ENCODE measurements at places on chromosomes 5 and 9. TPM values are rescaled to one million over a fixed set of nuclear protein-coding genes. Genes with fewer than 3 reads are reported as not detected.

DNA sequence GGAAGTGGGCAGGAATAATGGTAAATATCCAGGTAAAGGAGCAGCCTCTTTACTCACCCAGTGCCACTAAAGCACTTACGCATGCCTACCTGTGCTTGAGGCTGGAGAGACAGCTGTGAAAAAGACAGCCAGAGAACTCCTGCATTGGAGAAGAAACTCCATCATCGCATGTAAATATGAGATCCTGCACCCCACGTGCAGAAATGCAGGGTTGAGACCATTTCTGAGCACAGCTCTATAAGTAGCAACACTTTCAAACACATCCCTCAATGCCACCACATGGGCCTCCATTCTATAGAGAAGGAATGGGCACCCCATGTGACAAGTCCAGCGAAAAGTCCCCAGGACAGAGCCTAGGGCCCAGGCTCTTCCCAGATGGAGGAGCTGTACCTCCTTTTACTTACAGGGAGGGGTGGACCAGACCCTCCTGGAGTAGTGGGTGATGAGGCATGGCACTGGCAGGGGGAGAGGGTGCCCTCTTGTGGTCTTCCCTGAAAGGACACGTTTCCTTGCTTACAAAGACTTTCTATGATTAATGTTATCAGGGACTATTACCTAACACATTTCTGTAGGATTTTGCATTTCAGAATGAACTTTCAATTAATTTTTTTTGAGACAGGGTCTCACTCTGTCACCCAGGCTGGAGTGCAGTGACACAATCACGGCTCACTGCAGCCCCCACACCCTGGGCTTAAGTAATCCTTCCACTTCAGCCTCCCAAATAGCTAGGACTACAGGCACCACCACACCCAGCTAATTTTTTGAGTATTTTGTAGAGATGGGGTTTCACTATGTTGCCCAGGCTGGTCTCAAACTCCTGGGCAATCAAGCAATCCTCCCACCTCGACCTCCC, 55.3 kb upstream of the IL17B start:
- DNase-seq: peak; percentile 88

DNA sequence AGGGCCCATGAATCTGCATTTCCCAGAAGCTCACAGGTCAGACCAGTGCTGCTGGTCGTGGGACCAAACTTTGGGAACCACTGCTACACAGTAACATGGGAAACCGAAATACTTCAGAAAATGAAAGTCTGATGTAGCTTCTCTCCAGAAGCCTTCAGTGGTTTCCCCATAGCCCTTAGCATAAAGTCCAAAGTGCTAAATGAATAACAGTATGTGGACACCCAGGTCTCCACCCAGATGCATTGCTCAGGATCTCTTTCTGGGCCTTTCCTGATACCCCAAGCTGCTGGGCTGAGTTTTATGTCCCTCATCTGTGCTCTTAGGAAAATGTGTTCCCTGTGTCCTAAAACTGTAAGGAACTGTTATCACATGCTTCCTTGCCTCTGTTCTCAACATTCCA, 100.4 kb downstream of the NFIB start:
- no peak for DNase-seq

DNA sequence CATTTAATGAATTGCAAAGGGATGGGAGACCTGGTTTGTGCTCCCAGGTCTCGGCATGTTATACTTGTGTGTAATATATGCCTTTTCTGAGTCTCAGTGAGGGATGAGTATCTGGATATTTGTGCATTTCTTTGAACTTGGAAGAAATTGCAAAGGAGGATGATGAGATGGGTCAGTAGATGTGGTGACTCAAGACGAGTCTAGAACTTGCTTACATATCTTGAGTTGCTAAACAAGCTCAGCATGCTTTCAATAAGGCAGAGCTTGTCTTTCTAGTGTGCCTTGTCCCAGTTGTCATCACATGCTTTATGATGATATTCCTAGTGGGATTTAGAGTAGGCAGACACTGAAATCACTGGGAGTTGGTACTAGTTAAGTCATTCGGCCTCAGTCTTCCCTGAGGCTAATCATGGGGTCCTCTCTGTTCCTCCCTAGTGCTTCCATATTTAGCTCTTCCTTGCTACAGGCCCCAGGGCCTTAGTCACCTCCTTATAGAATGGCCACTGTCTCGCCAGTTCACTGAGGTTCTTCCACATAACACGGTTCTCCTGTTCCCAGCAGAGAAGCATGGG, 222.3 kb downstream of the ARRDC3 start:
- DNase-seq: no peak

ARHGEF37 gene
- 2.8 TPM for polyA plus RNA-seq

- no peak for DNase-seq
Measured at GRCh38 chr5:89067362-89067761, 184.4 kb upstream of the MEF2C start.

DNA sequence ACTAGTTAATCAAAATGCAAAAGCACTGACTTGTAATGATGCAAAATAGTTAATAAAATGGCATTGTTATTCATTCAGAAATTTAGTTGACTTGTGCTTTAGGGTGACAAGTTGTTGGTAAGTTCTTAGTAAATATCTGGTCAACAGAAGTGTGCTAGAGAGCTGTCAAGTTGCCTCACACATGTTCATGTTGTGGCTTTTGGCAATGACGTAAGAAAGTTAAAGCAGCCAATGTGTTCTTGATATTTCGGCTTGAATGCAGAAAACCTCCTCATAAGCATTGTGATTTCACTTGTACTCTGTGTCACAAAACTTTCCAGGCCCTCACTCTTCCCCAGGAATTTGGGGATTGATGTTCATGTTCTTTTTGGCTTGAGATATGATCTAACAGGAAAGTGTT, 626.7 kb downstream of the PRR16 start:
- DNase-seq: peak; percentile 32

DNA sequence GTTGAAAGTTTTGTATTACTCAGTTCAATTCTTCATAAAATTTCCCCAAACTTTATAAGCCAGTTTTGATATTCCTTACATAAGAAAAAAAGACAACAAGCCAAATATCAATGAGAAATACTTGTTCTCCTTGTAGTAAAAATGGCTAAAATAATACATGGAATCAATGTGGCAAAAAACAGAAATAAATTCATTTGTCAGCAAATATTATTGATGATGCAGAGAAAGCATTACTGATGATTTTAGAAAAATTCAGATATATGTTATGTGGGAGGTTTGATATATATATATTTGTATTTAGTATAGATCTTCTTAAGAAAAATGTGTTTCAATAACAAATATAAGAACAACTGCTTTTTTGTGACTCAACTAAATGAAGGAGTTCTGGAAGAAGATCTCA, 127.0 kb upstream of the PUM3 start:
- DNase-seq: no peak

DNA sequence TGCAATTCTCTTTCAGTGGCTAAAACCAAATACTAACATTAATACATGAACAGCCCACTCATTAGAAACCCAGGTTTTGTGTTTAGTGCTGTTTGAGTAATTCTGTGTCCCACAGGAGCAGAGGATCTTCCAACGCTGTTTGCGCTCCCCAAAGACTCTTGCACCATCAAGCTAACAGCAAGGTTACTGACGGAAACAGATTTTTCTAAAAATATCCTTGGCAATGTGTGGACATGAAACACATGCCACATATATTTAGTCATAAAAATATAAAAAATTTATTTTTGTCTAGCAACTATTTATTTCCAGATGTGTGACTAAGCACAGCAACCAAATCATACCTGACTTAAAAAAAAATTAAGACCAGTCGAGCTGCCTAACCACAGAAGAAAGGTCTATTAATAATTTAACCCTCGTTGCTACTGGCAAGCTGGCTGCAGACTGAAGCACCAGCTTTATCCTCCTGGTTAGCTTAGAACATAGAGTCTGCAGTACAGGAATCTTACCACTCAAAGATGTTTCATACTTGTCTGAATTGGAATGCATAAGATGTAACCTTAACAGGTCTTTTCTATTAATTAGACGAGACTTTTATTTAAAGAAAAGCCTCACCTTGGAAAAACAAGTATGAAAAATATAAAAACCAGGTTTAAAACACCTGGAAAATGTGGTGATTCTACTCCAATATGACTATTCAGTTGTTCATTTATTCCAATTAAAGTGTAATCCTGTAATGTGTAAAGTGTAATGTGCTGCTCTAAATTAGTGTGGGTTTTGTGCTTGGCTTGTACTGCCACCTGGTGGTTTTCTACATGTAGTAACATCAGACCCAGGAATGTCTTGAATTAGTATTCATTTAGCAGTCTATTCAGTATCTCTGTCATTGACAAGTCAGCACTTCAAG, 272.5 kb downstream of the EPB41L4A start:
- peak; percentile 70 for DNase-seq

GABBR2 gene
- polyA plus RNA-seq: 0.67 TPM

DNA sequence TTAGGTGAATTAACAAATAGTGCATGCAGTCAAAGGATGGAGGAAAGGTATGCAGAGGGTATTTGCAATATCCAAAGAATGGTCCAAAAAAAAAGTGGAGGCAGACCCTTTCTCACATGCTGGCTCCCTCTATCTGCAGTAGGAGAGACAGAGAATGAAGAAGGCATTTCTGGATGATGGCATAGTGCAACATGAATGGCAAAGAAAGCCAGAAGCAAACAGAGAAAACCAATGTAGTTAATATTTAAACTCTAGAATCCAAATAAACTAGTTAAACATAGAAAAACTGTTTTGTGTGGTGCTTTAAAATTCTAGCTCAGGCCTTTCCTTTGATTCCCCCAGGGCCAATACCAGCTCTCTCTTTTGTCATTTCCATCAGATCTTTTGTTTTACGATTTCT, 403.1 kb upstream of the WWC1 start:
- DNase-seq: no peak

AIF1L gene
- polyA plus RNA-seq: 3.2 TPM

GRCh38 chr5:106290841-106291240, 1379.9 kb downstream of the EFNA5 start:
- no peak for DNase-seq

DNA sequence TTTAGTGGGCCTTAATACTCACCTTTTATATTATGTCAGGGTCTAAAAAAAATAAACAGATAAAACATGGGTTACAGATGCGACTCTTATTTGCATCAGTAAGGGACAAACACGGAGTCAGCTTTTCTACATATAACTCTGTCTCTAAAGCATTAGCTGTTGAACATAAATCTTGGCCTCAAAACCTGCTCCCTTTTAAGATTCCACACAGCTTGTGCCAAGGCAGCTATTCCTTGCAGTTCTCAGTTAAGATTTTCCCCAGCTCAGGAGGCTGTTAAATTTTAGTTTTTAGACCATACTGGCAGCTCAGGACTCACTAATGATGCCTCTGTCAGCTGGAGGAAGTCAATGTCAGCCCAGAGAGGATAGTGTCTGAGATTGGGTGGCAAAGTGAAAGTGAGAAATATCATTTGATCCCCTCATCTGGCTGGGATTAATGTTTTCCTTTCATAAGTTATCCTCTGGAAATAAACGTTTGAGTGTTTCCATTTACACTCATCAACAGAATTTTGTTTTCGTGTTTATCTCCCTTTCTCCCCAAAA, 287.5 kb downstream of the ELAVL2 start:
- no peak for DNase-seq

IFNB1 gene
- 0.05 TPM for polyA plus RNA-seq

- DNase-seq: no peak
Measured at GRCh38 chr5:151068433-151069197, 12.2 kb downstream of the TNIP1 start.

DNA sequence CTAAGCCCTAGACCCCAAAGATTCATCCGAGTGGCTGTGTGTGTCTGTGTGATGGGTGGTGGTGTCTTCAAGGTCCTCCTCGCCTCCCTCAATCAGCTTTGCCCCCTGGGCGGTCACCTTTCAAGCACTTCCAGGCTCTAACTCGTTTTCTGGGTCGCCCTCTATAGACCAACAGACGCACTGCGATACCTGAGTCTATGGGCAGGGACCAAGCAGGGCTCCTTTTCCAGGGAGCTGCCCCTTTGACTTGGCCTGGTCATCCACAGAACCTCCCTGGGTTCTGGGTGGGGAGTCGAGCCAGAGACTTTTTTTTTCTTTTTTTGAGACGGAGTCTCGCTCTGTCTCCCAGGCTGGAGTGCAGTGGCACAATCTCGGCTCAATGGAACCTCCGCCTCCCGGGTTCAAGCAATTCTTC, 1.1 kb downstream of the SLC27A4 start:
- peak; percentile 43 for DNase-seq

PTGDS gene
- 158 TPM for polyA plus RNA-seq

- no peak for DNase-seq
Measured at GRCh38 chr5:178588769-178589168, 1.4 kb downstream of the COL23A1 start.

DNA sequence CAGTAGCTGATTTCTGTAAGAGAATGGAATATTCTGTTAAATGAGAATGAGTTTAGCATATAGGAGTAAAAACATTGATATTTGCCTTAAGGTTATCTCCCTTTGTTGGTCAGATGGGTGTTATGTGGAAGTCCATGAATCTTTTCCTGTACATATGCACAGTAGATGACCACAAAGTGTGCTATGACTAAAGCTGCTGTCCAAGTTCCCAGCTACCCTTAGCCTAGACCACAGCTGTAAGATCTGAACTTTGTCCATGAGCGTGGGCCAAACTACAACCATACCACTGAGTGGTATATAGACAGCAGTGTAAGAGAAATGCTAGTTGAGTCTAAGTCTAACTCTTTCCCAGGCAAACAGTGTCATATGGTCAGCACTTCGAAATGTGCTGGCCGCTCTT, 48.8 kb downstream of the CD180 start:
- no peak for DNase-seq

GRCh38 chr5:4182144-4182543, 586.5 kb downstream of the IRX1 start:
- DNase-seq: no peak

GRCh38 chr5:144205141-144205551, 34.5 kb downstream of the KCTD16 start:
- peak; percentile 31 for DNase-seq

DNA sequence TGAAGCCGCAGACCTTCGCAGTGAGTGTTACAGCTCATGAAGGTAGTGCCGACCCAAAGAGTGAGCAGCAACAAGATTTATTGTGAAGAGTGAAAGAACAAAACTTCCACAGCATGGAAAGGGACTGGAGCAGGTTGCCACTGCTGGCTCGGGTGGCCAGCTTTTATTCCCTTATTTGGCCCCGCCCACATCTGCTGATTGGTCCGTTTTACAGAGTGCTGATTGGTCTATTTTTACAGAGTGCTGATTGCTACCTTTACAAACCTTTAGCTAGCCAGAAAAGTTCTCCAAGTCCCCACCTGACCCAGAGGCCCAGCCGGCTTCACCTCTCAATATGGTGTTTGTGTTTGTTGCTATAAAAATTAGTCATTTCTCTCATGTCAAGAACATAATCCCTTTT, 49.7 kb downstream of the RECK start:
- DNase-seq: no peak

SCGB3A2 gene
- 914 TPM for polyA plus RNA-seq
